CD4-positive, alpha-beta T cell treated with Interleukin-4 for 4 hours (primary cell): ENCODE measurements at places on chromosomes 16 and 17.

- no peak for DNase-seq
These were observed 7.8 kb downstream of the PLXDC1 start for GRCh38 chr17:39143552-39144093.

DNA sequence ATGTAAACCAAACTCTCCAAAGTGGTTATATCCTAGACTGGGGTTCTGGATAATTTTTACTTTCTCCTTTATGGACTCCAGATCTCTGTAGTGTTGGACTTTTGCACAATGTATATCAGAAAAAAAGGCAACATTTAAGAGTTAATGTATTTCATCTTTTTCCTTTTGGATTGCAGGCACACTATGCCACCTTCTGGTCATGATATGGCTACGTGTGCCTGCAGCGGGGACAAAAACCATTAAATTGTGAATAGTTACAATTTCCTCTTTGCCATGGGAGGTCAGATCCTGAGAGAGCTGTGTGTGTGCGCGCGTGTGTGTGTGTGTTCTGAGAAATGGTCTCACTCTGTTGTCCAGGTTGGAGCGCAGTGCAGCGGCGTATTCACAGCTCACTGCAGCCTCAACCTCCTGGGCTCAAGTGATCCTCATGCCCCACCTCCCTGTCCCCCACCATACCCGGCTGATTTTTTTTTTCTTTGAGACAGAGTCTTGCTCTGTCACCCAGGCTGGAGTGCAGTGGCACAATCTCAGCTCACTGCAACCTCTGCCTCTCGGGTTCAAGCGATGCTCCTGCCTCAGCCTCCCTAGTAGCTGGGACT is 4.3 kb upstream of the SGF29 start:
- DNase-seq, result peak; percentile 35

DNA sequence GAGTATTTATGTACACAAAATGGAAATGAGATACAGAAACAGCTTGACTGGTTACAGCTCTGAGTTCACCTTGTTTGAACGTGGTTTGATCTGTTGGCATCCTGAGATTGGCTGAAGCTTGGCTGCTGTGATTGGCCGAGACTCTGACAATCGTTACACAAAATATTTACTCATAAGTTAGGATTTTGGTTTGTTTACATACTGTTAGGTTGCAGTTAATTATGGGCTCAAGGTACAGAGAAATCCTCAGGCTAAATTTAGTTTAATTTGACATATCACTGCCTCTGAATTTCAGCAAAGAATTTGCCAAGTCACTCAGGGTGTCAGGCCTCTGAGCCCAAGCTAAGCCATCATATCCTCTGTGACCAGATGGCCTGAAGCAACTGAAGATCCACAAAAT is 227.3 kb downstream of the COPRS start:
- DNase-seq, result no peak

DNA sequence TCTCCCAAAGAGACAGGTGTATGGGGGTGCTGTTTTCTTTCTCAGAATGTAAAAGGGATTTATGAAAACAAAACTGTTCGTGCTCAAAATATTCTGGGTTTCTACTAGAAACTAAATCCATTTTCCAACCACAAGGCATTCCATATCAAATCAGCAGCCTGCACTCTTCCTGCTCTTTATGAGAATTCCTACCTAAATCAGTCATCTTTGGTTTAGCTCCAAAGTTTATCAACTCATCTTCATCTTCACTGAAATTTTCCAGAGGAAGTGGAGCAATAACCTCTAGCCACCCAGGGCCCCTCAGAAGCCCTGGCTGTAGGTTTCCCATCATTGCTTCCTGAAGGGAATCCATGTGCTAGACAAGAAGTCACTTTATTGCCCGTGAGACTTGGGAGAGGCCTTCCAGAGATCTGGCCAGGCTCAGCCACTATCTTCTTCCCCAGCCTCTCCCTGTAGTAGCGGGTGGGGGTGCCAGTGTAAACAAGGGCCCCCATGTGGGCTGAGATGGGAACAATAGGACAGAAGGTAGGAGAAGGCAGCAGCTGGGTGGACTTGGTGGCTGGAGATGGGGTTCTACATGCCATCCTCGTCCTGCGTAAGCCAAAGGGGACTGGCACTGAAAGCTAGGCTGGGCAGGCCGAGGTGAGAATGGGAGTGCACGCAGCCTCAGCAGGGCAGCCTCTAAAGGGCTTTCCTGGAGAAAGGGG is 22.0 kb upstream of the ALDH3A1 start:
- DNase-seq, result no peak

DNA sequence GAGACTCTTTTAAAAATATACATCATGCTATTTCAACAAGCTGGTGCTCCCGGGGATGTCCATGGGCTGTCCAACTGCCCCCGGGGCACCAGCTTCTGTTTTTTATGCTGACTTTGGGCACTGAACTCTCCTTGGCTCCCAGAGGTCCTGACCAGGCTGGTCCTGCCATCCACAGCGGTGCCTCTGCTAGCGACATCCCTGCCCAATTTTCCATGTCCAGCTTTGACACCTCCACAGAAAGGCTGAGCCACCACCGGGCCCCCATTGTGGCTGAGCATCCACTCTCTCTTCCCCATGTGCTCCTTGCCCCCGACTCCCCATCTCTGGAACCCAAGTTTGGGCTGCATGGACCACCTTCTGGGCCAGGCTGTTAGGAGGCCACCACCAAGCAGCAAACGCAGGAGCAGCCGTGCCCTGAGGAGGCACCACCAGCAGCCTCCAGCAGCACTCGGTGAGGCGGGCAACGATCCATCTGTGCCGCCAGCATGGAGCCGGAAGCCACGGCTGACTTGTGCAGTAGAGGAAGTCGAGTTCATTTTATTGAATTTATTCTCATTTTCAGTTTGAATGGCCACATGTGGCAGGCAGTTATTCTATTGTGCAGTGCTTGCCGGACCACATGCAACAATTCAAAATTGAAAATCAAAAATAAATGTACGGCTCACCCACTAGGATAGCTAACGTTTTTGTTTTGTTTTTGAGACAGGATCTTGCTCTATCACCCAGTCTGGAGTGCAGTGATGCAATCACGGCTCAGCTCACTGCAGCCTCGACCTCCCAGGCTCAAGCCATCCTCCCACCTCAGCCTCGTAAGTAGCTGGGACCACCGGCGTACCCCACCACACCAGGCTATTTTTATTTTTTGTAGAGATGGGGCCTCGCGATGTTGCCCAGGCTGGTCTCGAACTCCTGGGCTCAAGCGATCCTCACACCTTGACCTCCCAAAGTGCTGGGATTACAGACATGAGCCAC is 2.8 kb upstream of the MEAK7 start:
- no peak for DNase-seq

DNA sequence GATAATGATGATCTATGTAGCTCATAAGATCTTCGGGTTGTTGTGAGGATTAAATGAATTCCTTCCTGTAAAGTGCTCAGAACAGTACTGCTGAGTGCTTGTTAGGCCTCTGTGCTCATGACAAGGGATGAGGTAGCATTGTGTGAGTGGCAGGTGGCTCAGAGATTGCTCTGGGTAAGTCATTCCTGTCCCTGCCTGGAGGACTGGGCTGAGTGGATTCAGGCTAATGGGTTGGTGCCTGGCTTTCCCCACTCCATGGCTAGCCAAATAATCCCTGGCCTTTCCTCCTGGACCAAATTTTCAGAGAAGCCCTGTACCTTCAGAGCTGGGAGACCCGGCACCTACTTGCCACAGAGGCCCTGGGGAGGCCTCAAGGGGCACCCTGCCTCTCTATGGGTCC is 1.3 kb upstream of the CCDC92B start:
- DNase-seq, result no peak

- DNase-seq, result no peak
These were observed 93.6 kb downstream of the WSCD1 start for GRCh38 chr17:6163612-6164333.

GRCh38 chr16:57530104-57530521 is 6.3 kb downstream of the CCDC102A start:
- peak; percentile 85 for DNase-seq

DNA sequence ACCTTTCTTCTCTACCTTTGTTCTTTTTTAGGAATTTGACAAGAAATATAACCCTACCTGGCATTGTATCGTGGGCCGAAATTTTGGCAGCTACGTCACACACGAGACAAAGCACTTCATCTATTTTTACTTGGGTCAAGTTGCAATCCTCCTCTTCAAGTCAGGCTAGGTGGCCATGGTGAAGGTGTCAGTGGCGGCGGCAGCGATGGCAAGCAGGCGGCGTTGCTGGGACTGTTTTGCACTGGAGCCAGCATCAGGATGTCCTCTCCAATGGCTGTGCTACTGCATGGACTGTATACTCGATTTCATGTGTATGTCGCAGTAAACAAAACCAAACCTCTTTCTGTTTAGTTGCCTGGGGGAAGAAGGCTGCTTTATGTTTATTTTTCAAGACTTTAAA is 5.9 kb downstream of the DYNLL2 start:
- DNase-seq, result no peak

DNA sequence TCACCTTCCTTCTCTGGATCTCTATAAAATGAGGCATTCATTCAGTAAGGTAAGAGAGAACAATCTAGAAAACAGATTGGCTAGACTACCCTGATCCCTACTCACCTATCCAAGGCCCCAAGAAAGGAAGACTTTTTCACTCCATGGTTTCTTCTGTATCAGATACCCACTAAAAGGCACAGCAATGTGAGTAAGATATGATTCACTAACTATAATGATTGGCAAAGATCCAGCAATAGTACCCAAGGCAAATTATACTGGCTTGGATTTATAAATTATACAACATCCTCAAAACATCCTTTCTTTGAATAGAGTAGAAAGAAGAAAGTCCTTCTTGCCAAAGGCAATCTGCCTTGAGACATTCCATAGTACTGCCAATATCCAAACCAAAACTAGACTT is 1432.0 kb upstream of the GOT2 start:
- DNase-seq, result no peak

- no peak for DNase-seq
These were observed 12.1 kb downstream of the CMIP start for GRCh38 chr16:81456523-81457325.

GRCh38 chr16:57892447-57893096 is 78.4 kb downstream of the CNGB1 start:
- no peak for DNase-seq

DNA sequence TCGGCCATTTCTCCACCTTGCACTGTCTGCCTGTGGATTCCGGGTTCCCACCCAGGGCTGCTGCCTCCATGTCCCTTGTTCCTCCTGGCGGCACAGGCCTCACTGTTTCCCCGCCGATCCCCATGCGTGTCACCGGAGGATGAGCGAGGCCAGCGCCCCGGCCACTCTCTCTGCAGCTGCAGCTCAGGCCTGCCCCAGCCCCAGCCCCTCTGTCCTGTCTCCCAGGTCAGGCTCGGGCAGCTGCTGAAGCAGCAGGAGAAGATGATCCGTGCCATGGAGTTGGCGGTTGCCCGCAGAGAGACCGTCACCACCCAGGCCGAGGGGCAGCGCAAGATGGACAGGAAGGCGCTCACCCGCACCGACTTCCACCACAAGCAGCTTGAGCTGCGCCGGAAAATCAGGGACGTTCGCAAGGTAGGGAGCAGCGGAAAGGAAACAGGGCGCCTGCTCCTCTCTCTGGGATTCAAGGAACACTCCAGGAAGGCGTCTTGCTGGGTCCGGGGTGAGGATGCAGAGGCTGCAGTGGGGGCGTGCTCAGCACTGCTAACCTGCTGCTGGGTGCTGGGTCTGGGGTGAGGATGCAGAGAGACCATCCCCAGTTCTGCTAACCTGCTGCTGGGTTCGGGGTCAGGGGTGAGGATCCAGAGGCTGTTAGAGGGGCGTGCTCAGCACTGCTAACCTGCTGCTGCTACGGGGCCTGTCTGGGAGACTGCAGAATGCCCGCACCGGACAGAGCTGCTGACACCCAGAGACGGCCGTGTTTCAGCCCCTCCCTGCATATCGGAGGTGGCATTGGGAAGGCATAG is 6.1 kb upstream of the GAA start:
- DNase-seq, result no peak

DNA sequence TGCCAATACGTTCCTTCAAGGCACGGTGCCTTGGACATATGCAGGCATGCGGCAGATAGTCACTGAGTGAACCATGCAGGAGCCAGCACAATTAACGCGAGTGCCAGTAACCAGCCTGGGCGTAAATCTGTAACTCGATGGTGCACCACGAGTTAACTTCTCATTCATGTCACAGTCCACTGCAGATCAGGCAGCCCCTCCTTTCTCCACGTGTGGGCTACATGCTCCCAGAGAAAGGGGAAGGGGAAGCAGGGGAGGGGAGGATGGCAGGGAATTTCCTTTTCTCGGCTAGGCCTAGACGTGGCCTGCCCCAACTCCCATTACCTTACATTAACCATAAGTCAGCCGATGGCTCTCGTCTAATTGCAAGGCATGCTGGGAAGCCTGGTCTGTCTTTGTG is 287.9 kb downstream of the CPPED1 start:
- DNase-seq, result no peak

- DNase-seq, result no peak
These were observed 224.4 kb downstream of the PRKCA start for GRCh38 chr17:66526827-66527226.

- DNase-seq, result no peak
These were observed 26.4 kb upstream of the BEAN1 start for GRCh38 chr16:66400503-66401380.

DNA sequence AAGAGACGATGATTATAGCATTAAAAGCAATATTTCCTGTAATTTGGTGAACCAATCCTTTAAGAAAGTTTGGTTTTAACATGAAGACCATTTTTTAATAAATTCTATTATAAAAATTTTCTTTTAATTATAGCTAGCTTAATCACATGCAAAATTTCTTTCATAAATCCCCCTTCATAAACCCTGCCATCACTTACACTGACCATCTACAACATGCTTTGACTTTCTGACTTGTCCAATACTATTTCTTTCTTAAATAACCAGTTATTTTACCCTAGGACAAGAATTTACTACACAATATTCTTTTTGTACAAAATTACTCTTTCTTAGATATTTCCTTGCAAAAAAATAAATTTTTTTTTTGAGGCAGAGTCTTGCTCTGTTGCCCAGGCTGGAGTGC is 1334.8 kb downstream of the CDH11 start:
- DNase-seq, result no peak

DNA sequence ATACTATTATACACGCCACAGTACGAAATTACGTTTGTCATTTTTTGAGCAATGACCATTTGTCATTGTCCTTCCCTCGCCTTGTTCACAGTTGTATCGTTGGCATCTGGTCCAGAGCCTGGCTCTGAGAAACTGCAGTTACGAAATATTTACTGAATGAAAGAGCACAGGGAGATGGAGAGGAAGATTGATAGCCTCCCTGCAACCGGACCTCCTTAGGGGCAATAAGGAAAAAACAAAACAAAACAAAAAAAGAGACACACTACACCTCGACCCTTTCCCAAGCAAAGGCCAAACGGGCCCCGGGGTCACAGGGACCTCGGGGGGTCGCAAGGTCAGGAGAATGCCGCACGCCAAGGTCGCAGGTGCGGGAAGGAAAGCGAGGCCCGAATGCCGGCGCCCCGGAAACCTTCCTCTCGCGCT is 857 bp downstream of the GOT2 start:
- no peak for DNase-seq

- DNase-seq, result no peak
These were observed 73.2 kb upstream of the CIBAR2 start for GRCh38 chr16:85185303-85186100.

- no peak for DNase-seq
These were observed 313.1 kb downstream of the MAF start for GRCh38 chr16:79287424-79287917.

DNA sequence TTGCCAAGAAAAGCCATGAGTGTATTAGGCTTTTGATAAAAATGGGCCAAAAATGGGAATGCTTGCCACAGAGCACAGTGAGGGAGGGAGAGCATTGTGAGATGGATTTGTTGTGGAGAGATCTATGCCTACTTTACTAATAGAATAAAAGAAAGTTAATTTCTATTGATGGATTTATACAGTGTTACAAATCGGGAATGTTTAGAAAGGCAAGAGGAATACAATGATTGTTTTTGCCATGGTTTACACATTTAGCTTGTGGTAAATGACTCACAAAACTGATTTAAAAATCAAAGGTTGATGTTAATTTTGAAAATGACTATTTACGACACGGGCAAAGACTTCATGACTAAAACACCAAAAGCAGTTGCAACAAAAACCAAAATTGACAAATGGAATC is 16.6 kb downstream of the CCL4 start:
- DNase-seq, result no peak
